ENCODE measurements at places on chromosomes 13 and 19. TPM values are rescaled to one million over a fixed set of nuclear protein-coding genes. Genes with fewer than 3 reads are reported as not detected.

ZNF155 gene
- 10.2 TPM for total RNA-seq

GRCh38 chr19:38718747-38719543, 25.3 kb downstream of the CAPN12 start:
- DNase-seq = peak; percentile 67

DNA sequence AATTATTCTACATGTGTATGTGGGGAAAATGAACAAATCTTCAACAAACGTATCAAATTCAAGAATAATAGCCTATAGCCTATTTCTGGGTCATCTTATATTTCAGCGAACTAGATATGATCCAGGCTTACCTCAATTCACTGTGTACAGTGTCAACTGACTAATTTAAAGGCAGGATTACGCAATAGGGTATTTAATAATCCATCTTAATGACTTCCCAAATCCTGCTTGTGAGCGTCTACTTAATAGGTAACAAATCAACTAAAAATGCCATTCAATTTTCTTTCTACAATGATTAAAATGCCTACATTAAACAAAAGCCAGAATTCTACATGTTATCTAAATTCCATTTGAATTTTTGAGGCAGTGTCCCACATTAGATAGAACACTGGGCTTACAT, 67.0 kb downstream of the USP12 start:
- DNase-seq = no peak

- DNase-seq = no peak
Measured at GRCh38 chr13:80574113-80574850, 233.4 kb upstream of the SPRY2 start.

DNA sequence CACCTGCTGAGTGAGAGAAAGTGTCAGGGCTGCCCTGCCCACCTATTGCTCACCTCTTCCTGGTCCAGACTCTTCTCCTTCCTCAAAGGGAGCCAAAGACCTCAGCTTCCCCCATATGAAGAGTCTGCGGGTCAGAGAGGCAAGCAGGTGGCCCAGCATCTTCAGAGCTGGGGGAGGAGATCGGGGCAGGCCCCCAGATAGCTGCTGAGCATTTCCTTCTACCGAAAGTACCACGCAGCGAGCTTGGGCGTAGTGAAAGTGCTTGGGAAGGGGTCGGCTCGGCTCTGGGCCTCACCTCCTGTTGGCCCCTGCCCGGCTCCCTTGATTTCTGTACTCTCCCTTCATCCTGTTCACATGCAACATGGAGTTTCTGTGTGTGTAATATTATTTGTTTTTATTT, 12.2 kb upstream of the ZNF536 start:
- DNase-seq = no peak

- DNase-seq = peak; percentile 1
Measured at GRCh38 chr13:22278336-22278929, 607.6 kb downstream of the FGF9 start.

DNA sequence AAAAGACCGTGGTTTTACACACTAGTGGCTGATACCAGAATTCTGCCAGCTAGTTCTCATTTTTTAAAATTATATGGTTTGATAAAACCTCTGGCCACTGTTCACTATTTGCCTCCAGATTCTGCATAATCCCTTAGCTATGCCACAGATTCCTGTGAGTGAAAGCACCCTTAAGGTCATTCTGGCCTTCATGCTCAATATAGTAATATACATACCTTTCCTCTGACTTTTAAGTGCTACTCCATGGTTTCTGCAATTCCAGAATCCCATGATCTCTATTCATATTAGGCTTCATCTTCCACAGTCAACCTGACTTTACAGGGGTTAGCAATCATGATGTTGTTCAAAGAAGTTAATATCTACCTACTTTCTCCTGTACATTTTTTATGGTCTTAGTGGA, 274.1 kb upstream of the EDNRB start:
- DNase-seq = peak; percentile 8

DNA sequence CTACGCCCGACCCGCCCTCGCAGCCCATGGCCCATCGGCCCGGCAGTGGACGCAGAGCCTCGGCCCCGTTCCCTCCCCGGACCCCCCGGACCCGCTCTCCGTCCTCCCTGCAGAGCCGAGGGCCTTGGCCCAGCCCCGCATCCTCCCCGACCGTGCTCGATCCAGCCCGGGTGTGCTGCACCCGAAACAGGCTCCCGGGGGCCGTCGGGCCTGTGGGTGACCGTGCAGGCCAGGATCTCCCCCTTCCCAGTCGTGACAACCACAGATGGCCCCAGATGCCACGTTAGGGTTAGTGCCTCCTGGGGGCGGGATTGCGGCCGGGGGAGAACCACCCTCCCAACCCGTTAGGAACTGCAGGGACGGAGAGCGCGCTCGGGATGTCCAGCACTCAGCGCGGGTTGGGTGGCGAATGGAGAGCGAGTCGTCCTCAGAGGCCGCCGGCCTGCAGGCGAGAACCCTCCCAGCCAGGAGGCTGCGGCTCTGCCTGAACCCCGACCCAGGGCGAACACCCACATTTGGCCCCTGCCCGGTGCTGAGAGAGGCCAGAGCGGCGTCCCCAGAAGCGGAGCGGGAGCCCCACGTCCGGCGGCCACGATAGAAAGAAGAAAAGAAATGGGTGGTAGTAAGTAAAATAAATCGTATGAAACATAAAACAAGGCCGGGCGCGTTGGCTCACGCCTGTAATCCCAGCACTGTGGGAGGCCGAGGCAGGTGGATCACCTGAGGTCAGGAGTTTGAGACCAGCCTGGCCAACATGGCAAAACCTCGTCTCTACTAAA, 6.7 kb upstream of the MADCAM1 start:
- no peak for DNase-seq

DNA sequence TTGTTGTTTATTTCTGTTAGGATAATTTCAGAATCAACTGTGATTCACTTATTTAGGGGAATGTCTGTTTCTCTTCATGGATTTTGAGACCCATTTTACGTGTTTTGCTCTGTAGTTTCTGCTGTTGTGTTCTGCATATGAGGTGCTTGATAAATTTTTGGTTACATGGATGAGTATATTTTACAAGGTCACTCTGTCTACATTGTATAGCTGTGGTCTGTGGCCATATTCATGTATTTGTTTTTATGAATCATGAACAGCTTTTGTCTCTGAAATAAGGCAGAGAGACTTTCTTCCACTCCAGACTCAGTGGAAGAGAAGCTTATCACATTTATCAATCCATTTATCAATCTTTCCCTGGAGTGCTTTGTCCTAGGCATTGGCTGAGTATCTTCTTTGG, 56.6 kb downstream of the PDS5B start:
- no peak for DNase-seq

DNA sequence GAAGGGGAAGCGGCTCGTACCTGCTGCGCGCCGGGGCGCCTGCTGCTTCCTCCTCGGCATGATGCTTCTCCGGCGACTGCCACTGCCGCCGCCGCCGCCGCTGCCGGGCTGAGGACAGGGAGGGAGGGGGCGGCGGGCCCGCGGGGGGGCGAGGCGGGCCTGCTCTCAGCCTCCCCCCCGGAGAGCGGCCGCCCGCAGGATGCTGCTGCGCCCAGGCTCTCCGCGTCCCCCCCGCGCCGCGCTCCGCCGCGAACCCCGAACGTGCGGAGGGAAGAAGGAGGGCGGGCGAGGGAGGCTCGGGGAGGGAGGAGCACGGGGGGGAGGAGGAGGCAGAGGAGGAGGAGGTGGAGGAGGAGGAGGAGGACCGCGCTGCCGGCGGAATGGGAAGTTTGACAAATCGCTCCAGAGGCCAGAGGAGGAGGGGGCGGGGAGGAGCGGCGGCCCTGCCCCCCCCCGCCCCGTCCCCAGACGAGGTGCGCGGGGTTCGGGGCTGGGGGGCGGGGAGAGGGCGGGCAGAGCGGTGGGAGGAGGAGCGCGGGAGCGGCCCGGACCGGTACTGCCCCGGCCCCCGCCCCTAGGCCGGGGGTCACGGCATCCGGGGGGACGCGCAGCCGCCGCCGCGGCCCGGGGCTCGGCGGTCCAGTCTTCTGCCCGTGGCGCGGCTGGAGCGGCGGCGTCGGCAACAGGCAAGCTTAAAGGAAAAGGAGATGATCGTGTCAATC, at the start of gene TSHZ3:
TSS of gene TSHZ3 (minus strand) at position 277 of the 722 bp plus-strand sequence. CDS start at position 60, 217 bp downstream.
- peak; percentile 16 for DNase-seq

GRCh38 chr13:30738526-30739236, 3.3 kb downstream of the ALOX5AP start:
- DNase-seq = no peak

DNA sequence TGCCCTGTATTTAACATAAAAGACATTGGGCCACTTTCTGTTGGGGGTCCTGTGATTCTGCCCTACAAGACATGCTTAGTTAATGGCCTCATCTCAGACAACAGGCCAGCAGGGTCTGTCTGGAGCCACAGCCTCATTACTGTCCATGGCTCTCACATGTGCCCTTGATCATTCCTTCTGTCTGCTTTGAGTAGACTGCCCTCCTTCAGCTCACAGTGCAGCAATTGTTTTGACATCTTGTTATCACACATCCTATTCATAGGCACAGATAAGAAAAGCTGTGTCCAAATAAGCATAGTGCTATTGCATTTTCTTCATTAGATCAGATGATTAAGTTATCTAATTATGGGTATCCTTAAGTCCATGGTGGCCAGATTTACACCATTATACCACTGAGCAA, 127.9 kb downstream of the KCTD12 start:
- no peak for DNase-seq

DNA sequence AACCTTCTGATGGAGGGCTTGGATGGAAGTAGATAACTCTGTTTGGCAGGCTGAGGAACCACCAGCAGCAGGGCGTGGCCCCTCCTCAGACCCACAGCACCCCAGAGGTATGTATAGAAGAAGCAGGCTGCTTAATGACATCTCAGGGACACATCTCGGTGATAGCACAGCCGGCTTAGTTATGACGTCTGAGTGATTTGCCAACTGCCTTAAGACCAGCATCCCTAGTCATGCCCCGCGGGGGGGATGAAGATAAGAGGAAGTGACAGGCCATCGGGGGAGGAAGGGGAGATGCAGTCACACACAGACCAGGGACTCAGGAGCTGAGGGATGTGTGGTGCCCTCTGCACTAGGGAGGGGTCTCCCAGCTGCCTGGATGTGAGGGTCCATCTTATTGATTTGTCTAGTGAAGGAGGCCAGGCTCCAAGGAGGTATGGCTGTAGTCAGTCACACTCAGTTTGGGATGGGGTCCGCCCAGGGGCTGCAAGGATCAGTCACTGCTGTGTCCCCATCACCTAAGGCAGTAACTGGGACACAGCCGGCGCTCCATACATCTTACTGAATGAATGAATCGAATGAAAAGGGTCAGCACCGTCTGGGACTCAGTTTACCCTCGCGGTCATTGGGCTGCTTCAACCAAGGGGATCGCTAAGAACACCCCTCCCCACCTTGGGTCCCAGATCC, 19.2 kb upstream of the ERCC1 start:
- DNase-seq = peak; percentile 79

DNA sequence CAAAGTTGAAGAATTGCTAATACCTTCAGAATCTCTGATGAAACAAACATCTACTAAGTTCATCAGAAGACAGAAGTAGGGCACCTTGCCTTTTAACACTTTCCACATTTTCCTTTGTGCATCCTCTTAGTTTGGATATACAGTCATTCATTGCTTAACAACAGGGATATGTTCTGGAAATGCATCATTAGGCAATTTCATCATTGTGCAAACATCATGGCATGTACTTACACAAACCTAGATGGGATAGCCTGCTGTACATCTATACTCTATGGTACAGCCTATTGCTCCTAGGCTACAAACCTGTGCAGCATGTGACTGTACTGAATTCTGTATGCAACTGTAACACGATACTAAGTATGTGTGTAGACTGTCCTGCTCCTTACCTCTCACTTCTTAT, 169.8 kb downstream of the SUCLA2 start:
- DNase-seq = no peak

FAM83E gene
- total RNA-seq = not detected

PLEKHG2 gene
- total RNA-seq = 11.7 TPM

URI1 gene
- 42.7 TPM for total RNA-seq

VSTM1 gene
- total RNA-seq = not detected

- no peak for DNase-seq
Measured at GRCh38 chr13:110698689-110699088, 7.2 kb downstream of the CARS2 start.

DNA sequence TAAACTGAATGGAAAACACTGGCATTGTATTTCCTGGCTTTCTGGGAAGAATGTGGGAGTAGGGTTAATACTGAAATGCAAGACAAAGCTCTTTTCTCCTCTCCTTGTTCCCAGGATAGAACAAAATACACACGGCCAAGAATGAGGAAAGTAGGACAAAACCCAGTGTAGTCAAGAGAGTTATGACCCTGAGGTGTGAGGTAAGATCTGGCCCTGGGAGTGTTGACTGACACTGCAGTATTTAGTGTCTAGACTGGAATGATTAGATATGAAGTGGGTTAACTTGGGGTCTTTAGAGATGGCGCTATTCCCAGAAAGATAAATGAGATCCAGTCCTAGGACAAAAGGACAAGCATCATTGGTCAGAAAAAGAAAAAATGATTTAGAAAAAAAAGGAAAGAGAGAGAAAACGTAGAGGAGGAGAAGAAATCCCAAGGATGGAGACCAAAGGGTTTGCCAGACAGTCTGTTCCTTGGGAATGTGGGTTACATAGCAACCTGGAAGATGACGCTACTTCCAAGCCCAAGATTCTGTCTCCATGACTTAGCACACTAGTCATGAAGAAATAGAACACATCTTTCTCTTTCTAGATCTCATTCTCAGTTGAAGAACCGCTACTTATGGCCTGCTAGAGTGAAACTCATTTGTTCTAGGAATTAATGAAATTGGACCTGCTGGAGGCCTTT, 543.6 kb upstream of the GPC6 start:
- DNase-seq = no peak

SLITRK1 gene
- not detected for total RNA-seq

- DNase-seq = no peak
Measured at GRCh38 chr13:91544723-91545122, 146.3 kb downstream of the GPC5 start.

DNA sequence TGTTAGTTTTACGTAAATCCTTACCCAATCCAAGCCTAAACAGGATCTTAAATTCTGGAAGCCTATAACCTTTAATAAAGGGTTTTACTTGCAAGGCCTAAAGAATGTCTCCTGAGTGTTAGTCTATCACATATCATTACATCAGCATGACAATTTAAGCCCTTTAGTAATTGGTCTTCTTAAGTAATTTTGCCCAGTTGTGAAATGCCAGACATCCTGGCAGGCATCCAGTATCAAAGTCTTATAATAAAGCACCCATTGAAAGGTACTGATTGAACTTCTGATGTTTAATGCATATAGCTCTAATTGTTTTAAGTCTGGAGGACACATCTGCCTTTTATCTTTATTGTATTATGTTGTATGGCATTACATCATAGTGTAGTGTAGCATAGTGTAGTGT, 1078.9 kb downstream of the SLITRK1 start:
- no peak for DNase-seq

ARHGEF1 gene
- 43.9 TPM for total RNA-seq

C19orf38 gene
- not detected for total RNA-seq

Measured in M059J (cell line).